ENCODE measurements at places on chromosomes 6 and 20.

GRCh38 chr6:16839631-16840179 lies 78.4 kb upstream of the ATXN1 start:
- DNase-seq, result no peak

DNA sequence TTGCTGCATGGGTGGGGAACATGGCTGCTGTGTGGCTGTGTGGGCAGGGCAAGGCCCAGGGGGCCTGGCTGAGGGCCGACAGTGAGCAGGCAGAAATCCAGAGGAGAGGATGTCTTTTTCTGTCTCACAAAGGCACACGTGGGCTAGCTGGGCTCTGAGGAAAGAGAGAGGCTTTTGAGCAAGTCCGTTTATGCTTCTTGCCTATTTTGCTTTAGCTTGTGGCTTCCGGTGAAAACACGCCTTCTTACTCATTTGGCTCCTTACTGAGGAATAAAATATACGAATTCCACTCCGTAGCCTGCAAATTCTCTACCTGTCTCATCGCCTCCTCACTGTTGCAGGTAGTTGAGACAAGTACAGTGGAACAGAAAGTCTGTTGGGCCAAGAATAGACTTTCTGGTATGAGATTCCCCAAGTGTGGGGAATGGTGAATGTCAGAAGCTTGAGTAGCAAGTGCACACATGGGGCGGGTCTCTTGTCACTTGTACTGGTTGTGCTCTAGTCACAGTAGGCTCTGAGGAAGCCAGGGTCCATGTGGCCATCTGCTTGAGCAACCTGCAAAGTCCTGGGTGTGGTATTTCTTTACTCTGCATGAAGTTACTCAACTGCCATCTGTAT lies 28.4 kb downstream of the WRNIP1 start:
- no peak for DNase-seq

- DNase-seq, result no peak
Observed at GRCh38 chr6:159943968-159944598, 24.8 kb upstream of the IGF2R start.

GRCh38 chr20:46343975-46344357 lies 35.7 kb upstream of the CDH22 start:
- DNase-seq, result no peak

DNA sequence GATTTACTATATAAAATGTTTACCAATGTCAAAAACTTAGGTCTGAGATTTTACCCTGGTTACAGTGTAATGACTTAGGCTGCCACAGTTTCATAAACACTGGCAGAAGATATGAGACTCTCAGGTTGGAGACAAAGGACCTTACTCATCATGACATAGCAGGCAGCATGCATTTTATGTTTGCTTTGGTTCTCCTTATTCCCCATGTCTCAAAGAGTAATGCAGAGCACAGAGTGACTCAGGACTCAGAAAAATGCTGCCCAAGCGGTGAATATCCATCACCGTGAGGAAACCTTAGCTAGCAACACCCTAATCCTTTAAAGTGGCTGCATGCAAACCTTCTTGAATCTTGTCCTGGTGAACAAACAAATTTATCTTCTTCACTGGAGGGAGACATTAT lies 112.1 kb upstream of the EYS start:
- DNase-seq, result no peak

GRCh38 chr6:11194356-11195218 lies 37.9 kb downstream of the NEDD9 start:
- no peak for DNase-seq

DNA sequence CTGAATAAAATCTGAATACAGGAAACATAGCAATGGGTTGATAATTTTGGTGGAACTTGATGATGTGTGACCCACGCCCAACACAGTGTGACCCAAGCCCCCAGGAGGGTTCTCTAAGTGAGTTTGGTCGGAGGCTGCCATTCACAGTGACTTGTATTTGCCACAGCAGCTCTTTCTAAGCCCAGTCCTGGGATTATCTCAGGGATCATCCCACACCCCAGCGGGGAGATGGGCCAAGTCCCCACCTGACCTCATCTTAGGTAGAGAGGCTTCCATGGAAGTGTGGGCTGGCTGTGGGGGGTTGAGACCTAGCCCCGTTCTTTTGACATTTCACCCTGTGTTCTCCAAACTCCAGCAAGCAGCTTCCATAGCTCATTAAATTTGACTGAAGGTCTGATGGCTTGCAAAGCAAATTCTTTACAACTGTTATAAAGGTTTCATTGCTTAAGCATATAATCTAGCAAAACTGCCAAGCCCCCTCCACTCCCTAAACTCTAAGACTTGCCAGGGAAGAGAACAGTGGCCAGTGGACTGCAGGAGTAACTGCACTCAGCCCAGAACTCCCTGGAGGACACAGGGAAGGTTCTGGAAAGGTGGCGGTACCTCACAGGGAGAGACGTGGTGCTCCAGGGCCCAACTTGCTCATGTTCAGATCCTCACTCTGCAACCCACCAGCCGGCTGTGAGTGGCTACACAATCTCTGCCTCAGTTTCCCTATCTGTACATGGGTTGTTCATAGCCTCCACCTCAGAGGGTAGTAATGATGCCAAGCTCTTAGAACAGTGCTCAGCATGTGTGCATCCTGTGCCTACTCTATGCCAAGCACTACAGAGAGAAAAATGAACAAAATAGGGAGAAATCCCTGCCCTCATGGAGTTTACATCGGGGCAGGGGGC lies 1.0 kb upstream of the PCK1 start:
- no peak for DNase-seq

- no peak for DNase-seq
Observed at GRCh38 chr6:41159415-41160082, 3.4 kb downstream of the TREM2 start.
